ENCODE measurements at places on chromosomes 13 and 19. TPM values are rescaled to one million over a fixed set of nuclear protein-coding genes. Genes with fewer than 3 reads are reported as not detected.

DNA sequence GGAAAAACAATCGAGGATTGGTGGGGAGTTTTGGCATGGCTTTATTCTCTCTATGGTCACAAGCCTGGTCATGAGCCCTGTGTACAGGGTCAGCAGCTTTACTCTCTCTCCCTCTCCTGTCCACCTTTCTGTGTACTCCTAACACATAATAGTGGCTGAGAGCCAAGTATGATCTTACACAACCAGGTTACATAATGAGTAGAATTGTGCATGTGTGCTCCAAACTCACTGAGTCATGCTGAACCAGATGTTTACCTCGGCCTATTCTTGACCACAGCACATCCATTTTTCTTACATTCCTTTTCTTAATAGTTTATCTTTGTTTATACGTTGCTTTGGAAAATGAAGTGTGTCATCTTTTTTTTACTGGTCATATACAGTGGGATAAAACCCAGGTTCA, 53.1 kb downstream of the ZNF254 start:
- DNase-seq, result no peak

The ZNF682 gene
- 4.8 TPM for total RNA-seq

DNA sequence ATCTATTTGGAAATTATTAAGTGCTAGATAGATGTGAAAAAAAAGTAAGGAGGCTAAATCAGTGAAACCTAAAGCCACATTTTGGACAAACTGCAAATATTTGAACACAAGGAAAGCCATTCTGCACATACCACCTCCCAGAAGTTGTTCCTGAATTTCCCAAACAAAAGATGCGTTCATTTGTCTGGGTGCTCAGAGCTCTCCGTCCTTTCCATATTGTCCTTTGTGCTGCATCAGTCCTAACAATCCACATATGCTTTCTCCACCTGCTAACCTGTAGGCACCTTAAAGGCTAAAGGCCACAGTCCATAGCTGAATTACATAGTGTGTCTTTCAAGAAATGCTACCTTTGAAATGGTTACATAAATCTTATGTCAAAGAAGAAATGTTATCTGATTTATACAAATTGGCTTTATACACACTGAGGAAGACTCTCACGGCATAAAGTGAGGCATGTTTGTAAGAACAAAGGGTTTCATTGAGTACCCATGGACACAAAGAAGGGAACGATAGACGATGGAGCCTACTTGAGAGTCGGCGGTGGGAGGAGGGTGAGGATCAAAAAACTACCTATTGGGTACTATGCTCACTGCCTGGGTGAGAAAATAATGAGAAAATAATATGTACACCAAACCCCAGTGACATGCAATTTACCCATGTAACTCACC, 182.0 kb downstream of the RGCC start:
- no peak for DNase-seq

DNA sequence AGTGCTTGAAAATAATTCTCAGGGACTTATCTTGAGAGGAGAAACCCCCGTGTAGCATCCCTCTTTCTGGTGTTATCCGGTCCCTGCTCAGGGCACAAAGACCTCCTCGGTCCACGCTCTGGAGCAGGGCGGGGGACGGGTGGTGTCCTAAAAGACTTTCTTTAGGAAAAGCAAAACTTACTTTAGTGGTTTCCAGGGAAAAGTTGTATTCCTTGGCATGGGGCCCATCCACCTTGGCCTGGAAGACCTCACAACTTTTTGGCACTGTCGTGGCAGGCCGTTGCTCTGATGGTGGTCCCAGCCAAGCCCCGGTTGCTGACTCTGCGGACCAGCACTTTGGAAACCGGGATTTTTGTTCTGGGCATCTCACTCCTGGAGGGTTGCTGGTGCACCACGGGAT, 2.7 kb downstream of the AMER2 start:
- DNase-seq, result no peak

- DNase-seq, result no peak
Observed at GRCh38 chr19:42353341-42354015, 28.0 kb downstream of the MEGF8 start.

DNA sequence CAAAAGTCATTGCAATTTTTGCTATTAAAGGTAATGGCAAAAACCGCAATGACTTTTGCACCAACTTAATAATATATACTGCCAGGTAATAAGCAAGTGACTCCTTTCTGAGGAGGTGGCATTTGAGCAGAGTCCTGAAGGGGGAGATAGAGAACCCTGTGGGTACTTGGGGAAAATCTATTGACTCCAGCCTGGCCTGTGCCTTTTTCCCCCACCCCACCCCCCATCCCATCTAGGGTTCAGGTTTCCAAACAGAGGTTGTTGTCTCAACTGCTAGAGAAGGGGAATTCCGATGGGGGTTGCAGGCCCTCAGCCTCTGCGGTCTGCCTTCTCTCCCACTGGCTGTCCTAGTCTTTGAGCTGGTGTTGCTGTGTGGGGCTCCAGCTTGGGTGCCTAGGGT, 11.5 kb downstream of the S1PR2 start:
- DNase-seq, result no peak

DNA sequence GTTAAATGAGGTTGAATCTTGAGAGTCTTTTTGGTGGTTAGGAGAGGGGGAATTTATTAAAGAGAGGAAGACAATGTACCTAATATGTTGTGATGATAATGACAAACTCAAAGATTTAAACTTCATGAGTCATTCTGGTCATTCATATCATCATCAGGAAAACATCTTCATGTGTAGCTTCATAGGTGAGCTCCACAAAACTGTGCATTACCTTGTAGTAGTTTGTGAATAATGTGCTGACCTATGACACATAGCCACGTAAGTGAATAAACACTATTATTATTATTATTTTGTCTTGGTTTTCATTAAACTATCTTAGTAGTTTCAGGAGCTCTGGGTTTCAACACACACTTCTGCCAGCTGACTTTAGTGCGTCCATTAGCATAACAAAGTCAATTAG, 997 bp upstream of the GPC6 start:
- DNase-seq, result no peak

The ZNF723 gene
- total RNA-seq, result not detected

The ZNF729 gene
- not detected for total RNA-seq

- DNase-seq, result no peak
Observed at GRCh38 chr19:7408251-7408650, 59.5 kb downstream of the ARHGEF18 start.

GRCh38 chr13:56752636-56753035, 388.1 kb upstream of the PRR20A start:
- DNase-seq, result no peak

All from transverse colon (tissue), 4 donors.